ENCODE measurements at places on chromosomes 13 and 19.

DNA sequence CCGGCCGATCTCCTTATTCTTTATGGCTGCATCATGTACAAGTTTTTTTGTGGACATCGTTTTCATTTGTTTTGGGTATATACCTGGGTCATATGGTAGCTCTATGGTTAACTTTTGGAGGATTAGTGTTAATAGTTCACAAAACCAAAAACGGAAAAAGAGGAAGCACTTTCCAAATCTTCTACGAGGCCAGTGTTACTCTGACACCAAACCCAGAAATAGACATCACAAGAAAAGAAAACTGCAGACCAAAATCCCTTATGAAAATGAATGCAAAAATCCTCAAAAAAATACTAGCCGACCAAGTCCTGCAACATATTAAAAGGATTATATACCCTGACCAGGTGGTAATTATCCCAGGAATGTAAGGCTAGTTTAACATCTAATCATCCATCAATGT lies 29.8 kb downstream of the ADGRE2 start:
- H3K36me3 ChIP-seq = no peaks in the 10 kb centered on the region
- H3K27me3 ChIP-seq = no peaks in the 10 kb centered on the region
- no peak overlapping the region for H3K27ac ChIP-seq
- no peak overlapping the region for H3K4me3 ChIP-seq
- no peak for DNase-seq
- no peaks in the 10 kb centered on the region for H3K4me1 ChIP-seq

DNA sequence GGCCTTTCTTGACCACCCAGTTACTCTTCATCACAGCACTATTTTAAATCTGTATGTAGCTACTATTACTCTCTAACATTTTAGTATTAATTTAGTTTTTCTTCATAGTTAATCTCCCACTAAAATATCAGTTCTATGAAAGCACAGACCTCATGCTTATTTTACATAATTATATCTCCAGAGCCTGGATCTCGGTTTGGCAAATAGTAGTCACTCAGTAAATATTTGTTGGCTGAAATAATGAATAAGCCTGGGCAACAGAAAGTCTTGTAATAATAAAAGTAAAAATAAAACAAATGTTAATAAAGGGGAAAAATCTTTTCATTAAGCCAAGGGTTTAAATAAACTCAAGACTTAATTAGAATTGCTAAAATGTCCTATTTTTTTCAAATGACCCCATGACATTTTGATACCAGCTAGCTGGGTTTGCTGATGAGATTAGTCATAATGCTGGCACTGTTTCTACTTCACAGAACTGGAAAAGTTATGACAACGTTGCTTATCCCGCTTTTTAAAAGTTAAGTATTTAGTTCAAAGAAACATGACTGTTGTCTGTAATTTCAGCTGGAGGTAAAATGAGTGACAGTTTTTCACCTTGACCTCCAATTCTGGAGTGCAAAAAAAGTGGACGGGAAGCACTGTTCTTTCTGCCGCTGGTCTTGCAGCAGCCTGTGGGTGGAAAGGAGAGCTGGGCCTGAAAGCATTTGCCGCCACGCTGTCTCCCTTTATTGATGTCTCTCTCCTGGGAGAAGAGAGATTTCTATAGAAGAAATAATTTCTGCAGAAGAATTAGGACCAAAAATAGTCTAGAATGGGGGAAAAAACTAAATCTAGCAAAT lies 85.2 kb upstream of the SPATA13 start:
- H3K4me1 ChIP-seq = no peaks in the 10 kb centered on the region
- no peak overlapping the region for H3K4me3 ChIP-seq
- no peaks in the 10 kb centered on the region for H3K36me3 ChIP-seq
- H3K27me3 ChIP-seq = no peaks in the 10 kb centered on the region
- no peak overlapping the region for H3K27ac ChIP-seq

- DNase-seq = no peak
- no peaks in the 10 kb centered on the region for H3K36me3 ChIP-seq
- H3K4me3 ChIP-seq = no peak overlapping the region
- H3K4me1 ChIP-seq = peaks cover 34% of the 10 kb centered on the region
- no peaks in the 10 kb centered on the region for H3K27me3 ChIP-seq
Observed at GRCh38 chr13:46166224-46166584, 15.8 kb downstream of the LCP1 start.

DNA sequence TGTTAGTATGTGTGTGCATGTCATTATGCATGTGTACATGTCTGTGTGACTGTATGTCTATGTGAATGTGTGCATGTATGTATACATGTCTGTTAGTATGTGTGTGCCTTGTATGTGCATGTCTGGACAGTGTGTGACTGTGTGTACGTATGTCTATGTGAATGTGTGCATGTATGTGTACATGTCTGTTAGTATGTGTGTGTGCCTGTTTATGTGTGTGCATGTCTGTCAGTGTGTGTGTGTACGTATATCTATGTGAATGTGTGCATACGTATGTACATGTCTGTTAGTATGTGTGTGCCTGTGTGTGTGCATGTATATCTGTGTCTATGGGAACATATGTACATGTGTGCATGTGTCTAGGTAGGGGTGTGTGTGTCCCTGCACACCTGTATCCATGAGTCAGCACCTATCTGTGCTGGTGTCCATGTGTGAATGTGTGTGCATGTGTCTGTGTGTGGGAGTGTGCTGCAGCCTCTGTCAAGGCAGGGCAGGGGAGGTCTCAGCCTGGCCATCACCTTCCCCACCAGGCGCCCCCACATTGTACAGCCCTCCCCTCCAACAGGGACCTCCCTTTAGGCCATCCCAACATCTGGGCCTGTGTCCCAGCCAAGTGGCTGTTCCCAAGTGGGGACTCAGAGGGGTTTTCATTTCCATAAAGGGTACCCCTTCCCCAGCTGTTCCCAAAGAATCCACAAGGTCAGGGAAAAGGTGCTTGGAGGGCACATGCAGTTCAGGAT lies 4.4 kb downstream of the GAS6 start:
- H3K4me3 ChIP-seq = no peak overlapping the region
- H3K27me3 ChIP-seq = peaks cover 16% of the 10 kb centered on the region
- peak overlapping the region; percentile 99 for H3K27ac ChIP-seq

DNA sequence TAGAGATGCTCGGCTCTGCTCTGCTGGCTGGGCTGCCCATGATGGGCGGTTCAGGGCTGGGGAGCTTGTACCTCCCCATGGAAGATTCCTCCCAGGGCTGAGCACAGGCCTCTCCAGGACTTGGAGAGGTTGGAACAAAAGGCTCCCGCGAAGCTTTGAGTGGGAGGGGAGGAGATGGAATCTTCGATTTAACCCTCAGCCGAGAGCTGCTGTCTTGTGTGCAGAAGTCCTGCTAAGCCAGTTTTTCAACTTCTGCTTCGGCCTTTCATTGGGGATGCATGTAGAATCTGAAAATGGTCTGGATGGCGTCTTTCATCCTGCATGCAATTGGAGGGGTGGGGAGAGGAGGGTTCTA lies 163.3 kb downstream of the KDM4B start:
- H3K4me1 ChIP-seq = peaks cover 76% of the 10 kb centered on the region
- H3K27me3 ChIP-seq = no peaks in the 10 kb centered on the region
- peak overlapping the region; percentile 95 for H3K27ac ChIP-seq
- H3K4me3 ChIP-seq = peak overlapping the region; percentile 50

GRCh38 chr13:104466016-104466415 lies 1399.8 kb upstream of the SLC10A2 start:
- no peaks in the 10 kb centered on the region for H3K4me1 ChIP-seq
- no peak for DNase-seq
- no peak overlapping the region for H3K4me3 ChIP-seq
- H3K27me3 ChIP-seq = no peaks in the 10 kb centered on the region
- H3K36me3 ChIP-seq = no peaks in the 10 kb centered on the region

GRCh38 chr19:13234518-13234917 lies 84.3 kb downstream of the IER2 start:
- peaks cover 5% of the 10 kb centered on the region for H3K4me1 ChIP-seq
- no peak overlapping the region for H3K27ac ChIP-seq
- H3K36me3 ChIP-seq = peaks cover 3% of the 10 kb centered on the region
- DNase-seq = peak; percentile 45
- peaks cover 17% of the 10 kb centered on the region for H3K27me3 ChIP-seq

DNA sequence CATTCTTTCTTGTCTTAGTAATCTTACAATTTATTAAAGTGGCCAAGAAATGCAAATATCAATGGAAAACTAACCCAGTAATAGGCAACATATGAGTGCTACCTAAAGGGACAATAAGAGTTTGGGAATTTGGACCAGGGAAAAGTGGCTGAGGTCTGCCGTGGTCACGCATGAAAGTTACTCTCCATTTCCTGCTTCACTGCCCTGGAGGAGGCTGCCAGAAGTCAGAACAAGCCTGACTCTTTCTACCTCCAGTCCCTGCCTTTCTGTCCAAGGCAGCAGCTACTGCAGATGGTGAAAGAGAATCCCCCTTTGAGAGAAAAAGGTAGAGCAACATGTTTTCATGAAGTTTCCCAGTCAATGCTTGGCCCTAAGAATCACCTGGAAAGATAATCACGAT lies 201.1 kb upstream of the ARGLU1 start:
- H3K36me3 ChIP-seq = peaks cover 2% of the 10 kb centered on the region
- no peaks in the 10 kb centered on the region for H3K27me3 ChIP-seq
- H3K27ac ChIP-seq = no peak overlapping the region
- no peaks in the 10 kb centered on the region for H3K4me1 ChIP-seq
- no peak overlapping the region for H3K4me3 ChIP-seq

- H3K36me3 ChIP-seq = no peaks in the 10 kb centered on the region
- no peak overlapping the region for H3K27ac ChIP-seq
- H3K4me1 ChIP-seq = peaks cover 18% of the 10 kb centered on the region
- H3K27me3 ChIP-seq = peaks cover 80% of the 10 kb centered on the region
- DNase-seq = no peak
Observed at GRCh38 chr13:112073245-112074138, 6.5 kb downstream of the SOX1 start.

DNA sequence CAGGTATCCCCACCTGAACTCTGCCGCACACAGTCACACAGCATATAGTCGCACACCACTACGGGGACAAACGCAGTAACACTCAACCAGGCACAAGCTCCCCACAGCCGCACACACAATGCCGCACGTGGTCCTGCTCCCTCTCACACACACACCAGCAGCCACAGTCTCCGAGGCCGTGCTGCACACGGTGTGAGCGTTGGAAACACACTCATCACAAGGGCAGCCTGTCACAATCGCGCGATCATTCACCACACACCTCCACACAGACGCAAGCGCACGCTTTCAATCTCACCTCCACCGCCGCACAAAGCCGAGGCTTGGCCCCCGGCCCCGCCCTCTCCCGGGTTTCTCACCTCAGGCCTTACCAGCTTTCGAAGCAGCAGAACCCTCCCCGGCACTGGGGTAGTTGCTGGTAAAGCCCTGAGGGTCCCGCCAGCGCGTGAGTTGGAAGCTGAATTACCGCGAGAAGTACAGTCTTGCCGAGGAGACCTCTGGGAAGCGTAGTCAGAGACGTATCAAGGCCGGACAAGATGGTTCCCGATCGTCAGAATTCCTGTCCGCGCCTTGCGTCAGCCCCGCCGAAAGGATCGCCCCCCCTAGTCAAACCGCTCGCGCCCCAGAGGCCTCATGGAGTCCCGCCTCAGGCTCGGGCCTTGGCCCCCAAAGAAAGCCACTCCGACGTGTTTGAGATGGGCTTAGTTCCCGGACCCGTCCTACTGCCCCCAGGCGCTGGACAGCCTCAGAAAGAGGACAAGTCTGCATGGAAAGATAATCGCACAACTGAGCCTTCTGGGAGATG lies at the start of gene ZNF566:
TSS of gene ZNF566 (minus strand) at position 444 of the 802 bp plus-strand sequence. CDS start 13,004 bp downstream, outside the sequence.
- peaks cover 27% of the 10 kb centered on the region for H3K36me3 ChIP-seq
- peak within 1 kb of the TSS; percentile 100 for H3K27ac ChIP-seq
- H3K4me1 ChIP-seq = peaks cover 22% of the 10 kb centered on the region
- H3K4me3 ChIP-seq = peak within 1 kb of the TSS; percentile 97
- peak; percentile 91 for DNase-seq

- H3K4me1 ChIP-seq = peaks cover 5% of the 10 kb centered on the region
- H3K27me3 ChIP-seq = no peaks in the 10 kb centered on the region
- H3K27ac ChIP-seq = no peak overlapping the region
- no peak for DNase-seq
- H3K4me3 ChIP-seq = no peak overlapping the region
- H3K36me3 ChIP-seq = no peaks in the 10 kb centered on the region
Observed at GRCh38 chr19:33402421-33403220, 29.1 kb downstream of the CEBPG start.

DNA sequence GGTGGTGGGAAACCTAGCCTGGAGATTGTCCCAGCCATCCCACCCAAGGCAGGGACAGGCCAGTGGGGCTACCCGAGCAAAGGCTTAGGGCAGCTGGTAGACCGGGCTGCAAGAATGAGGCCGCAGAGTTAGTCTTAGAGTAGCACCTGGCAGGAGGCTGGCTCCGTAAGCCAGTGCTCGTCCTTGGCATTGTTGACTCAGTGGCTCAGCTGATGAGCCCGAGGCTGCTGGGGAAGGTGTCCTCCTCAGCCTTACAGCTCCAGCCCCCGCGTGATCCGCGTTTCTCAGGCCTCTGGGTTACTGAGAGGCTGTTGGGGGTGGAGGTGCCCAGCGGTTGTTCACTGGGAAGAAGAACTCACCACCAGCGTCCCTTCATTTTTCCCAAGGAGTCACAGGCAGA lies 24.7 kb downstream of the PPP1R37 start:
- peaks cover 47% of the 10 kb centered on the region for H3K4me1 ChIP-seq
- H3K4me3 ChIP-seq = no peak overlapping the region
- no peak overlapping the region for H3K27ac ChIP-seq
- DNase-seq = no peak
- H3K27me3 ChIP-seq = no peaks in the 10 kb centered on the region
- no peaks in the 10 kb centered on the region for H3K36me3 ChIP-seq

GRCh38 chr13:51562011-51562671 lies 22.1 kb upstream of the WDFY2 start:
- H3K4me1 ChIP-seq = peaks cover 5% of the 10 kb centered on the region
- no peaks in the 10 kb centered on the region for H3K36me3 ChIP-seq
- no peak for DNase-seq
- H3K27ac ChIP-seq = no peak overlapping the region

GRCh38 chr13:75395066-75395465 lies 86.9 kb downstream of the TBC1D4 start:
- H3K27ac ChIP-seq = peak overlapping the region; percentile 27
- no peaks in the 10 kb centered on the region for H3K27me3 ChIP-seq
- H3K36me3 ChIP-seq = peaks cover 22% of the 10 kb centered on the region
- peaks cover 5% of the 10 kb centered on the region for H3K4me1 ChIP-seq
- no peak overlapping the region for H3K4me3 ChIP-seq

DNA sequence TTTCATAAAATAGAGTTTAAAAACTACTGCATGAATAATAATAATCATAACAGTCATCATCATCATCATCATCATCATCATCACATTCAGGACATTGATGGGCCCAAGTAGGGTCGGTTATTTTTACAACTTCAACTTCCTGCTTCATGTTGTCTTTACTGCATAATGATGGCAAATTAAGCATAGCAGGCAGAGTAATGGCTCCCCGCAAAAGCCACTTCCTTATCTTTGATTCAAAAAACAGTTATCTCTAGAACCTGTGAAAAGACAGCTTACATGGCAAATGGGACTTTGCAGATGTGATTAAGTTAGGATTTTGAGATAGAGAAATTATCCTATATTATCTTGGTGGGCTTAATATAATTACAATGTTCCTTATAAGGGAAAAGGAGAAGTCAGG lies 792.9 kb downstream of the LIG4 start:
- no peak overlapping the region for H3K4me3 ChIP-seq
- no peaks in the 10 kb centered on the region for H3K4me1 ChIP-seq
- H3K27ac ChIP-seq = no peak overlapping the region
- no peaks in the 10 kb centered on the region for H3K36me3 ChIP-seq

All from mesothelial cell of epicardium (in vitro differentiated cells).